ENCODE measurements at places on chromosomes 7 and 10.

DNA sequence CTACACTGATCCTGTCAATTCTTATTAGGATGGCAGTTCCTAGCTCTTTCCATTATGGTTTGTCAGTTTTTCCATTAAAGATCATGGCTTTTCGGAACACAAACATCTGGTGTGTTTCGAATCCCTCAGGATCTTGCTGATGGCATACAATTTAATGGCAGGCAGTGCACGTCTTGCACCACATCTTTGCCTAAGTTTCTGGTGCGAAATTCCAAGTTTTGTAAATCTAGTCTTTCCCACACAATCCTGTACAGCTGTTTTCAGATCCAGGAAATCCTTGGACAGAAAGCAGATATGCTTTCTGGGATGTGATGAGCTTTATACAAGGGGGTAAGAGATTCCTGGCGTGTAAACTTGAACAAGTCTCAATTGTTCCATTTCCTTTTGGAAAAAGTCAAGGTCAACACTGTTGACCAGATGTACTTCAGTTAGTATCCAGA is 224.3 kb upstream of the PHYHIPL start:
- DNase-seq: no peak

- DNase-seq: no peak
These were observed 113.6 kb upstream of the AMPH start for GRCh38 chr7:38744746-38745145.

- no peak for DNase-seq
These were observed 38.3 kb downstream of the LRRC72 start for GRCh38 chr7:16564909-16565426.

DNA sequence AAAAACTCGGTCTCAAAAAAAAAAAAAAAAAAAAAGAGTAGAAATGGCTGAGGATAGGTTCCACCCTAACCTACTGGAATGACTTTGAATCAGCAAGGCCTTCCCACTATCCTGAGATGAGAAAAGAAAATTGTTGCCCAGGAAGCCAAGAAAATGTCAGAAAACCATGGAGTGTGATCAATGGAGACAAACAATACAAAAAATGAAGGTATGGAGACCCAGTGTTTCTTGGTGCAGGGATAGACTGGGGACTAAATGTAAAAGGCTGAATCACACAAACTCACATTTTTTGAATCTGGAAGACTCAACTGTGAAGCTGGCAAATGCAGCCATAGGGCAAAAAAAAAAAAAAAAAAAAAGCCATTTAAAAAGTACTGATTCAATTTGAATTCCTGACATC is 364.3 kb upstream of the ANKRD30A start:
- DNase-seq: no peak

DNA sequence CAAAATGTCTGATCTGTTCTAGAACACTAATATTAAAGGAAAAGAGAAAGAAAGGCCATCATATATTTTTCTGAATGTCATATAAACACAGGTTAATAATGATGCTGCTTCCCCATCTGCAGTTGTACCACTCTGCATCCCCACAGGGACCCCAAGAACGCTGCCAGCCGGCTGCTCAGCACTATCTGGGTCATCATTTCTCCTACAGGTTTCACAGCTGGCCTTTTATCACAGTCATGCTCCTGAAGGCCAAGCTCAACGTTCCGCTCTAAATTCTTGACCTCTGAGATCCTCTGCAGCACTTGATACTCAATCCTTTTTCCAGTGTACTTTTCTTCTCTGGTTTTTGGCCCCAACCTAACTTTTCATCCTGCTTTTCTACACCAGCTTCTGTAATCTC is 4.8 kb downstream of the IDI1 start:
- no peak for DNase-seq

Measured in activated CD8-positive, alpha-beta memory T cell treated with anti-CD3 and anti-CD28 coated beads, Interleukin-2, amount 50 U/mL, for 4 hours (primary cell).